ENCODE measurements at places on chromosomes 1 and 21.

DNA sequence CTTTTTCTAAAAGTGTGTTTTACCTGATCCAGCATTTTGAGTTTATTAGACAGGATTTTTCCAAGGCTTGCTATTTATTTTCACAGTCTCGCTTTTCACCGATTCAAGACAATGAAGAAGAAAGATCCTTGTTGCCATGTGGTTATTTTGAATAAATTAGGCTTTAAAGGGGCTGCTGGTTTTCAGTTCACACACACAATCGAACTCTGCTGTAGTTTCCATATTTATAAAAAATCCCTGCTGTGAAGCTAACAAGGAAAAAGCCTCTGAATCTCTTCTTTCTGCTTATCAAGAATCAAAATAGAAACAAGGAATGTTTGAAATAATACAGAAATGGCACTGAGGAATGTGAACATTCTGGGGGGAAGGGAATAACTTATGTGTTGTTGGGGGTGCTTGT lies 102.5 kb upstream of the KAZN start:
- no peak for DNase-seq

DNA sequence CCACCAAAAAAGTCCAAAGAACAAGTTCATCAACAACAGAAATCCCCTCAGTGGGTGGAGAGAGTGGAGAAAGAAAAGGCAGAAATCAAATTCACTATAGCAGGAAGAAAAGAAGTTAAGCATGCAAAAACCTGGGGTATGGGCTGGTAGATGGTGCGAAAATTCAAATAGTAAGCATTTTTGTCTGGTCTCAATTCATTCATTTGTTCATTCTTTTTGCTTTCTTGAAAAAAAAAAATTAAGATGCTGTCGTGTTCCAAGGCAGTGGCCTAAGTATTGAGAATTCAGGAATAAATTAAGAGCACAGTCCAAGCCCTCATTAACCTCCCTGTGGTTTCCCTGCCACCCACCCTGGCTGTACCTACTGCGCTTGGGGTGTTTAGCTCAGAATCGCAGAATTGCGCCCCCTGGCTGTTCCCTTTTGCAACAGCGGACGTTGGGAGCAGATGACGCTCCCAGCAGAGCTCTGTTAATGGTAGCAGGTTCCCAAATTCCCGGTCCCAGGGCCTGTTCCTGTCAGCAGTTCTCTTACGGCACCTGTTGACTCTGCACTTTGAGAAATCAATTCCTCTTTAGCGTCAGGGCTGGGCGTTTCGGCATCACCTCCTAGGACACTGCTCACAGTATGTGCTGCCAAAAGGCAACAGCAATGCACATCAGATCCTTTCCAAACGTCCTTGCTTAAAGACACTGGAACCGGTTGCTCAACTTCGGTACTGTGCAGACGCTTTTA lies 34.0 kb upstream of the SSX2IP start:
- DNase-seq: no peak

DNA sequence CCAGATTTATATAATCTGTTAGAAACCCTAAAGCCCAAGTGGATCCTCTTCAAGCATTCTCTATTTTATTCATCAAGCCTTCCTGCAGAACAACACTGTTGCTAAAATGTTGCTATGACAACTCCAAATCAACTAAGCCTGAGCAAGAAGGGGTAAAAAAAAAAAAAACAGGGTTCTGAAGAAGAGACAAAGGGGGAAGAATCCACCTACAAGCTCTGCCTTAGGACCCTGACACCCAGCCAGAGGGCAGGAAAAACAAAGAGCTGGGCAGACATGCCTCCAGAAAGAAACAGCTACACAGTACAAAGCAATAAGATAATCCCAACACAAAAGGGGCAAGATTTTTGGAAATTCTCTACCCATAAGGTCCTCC lies 1.3 kb downstream of the USF1 start:
- no peak for DNase-seq

- DNase-seq: no peak
Observed at GRCh38 chr1:8739377-8739776, 78.1 kb downstream of the RERE start.

DNA sequence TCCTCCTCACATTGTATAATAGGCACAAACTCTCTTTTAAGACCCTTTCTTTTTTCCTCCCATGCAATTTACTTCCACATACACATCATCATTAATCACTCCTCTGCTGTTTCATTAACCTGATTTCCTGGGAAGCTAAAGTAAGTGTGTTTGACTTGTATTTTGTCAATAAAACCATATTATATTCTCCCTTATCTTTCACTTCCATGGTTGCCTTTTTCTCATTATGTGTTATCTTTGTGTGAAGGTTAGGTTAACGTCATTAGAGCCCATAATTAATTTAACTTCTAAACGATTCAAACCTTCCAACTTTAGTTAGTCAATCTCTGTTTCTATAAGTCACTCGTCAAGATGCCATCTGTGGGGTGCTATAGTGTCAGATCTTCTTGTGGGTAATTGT lies 313.0 kb downstream of the PAPPA2 start:
- DNase-seq: no peak

- DNase-seq: no peak
Observed at GRCh38 chr21:36636016-36636415, 62.9 kb upstream of the SIM2 start.

DNA sequence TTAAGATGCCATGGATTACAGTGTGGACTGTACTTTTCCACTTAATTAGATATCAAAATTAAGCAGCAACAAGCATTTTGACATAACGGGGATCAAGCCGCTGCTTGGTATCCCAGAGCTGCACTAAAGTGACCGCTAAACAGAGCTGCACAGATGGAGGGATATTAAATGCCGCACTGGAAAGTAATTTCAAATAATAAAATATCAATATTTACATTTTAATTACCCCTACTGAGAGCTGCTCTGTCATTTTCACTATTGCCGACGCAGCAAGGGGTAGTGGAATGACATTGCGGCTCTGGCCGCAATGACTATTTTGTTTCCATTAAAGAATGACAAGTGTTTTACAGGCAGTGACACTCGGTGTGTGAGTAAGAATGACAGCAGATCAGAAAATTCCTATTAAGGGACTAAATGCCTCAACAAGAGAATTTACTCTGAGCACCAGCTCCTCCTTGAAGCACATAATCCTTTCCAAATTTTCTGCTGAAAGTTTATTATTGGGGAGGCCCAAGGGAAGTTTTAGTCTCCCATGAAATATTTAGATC lies 109.1 kb upstream of the USH2A start:
- no peak for DNase-seq

DNA sequence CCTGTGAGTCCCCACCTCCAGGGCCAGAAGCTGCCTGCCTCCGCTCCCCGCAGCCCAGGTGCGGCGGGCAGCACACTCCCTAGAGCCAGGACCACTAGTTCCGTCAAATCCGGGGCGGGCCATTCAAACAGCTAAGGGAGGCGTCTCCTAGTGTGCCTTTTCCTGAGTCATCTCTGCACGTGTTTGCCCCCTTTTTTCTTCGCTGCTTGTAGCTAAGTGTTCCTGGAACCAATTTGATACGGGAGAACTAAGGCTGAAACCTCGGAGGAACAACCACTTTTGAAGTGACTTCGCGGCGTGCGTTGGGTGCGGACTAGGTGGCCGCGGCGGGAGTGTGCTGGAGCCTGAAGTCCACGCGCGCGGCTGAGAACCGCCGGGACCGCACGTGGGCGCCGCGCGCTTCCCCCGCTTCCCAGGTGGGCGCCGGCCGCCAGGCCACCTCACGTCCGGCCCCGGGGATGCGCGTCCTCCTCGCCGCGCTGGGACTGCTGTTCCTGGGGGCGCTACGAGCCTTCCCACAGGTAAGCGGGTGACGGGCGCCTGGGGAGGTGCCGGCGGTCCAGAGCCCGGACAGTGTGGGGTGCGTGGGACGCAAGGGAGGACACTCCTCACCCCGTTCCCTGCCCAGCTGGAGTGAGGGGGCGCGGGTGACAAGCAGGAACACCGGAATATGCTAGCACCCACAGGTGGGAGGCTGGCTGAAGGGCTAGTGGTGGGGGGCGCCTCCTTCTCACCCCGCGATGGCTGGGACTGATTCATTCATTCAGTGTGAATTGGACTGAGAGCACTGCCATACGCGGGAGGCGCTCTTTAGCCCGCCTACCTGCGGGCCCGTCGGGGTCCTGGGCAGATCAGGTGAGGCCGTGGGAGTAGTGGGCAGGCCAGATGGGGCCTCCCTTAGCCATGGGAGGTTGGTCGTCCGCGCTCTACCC lies at the start of gene TNFRSF8:
TSS of gene TNFRSF8 (plus strand) at position 163 of the 932 bp plus-strand sequence. CDS start at position 459, 296 bp downstream.
- DNase-seq: no peak

- no peak for DNase-seq
Observed at GRCh38 chr1:40350391-40350790, 23.1 kb upstream of the SMAP2 start.

DNA sequence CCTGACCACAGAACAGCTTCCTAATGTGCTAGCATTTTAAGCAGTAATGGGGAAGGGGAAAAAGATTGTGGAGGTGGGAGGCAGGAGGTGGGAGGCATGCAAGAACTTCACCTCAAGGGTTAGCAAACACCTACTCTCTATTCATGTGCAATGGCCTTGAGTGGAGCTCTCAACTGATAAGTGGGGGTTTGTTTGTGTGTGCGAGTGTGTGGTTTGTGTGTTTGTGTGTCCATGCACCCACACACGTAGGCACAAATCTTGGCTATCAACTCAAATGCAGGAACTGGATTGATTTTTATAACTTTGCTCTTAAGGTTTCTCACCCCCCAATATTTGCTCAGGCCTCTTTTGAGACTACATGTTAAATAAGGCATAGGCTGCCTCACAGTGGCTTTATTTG lies 78.6 kb downstream of the SYT6 start:
- no peak for DNase-seq

DNA sequence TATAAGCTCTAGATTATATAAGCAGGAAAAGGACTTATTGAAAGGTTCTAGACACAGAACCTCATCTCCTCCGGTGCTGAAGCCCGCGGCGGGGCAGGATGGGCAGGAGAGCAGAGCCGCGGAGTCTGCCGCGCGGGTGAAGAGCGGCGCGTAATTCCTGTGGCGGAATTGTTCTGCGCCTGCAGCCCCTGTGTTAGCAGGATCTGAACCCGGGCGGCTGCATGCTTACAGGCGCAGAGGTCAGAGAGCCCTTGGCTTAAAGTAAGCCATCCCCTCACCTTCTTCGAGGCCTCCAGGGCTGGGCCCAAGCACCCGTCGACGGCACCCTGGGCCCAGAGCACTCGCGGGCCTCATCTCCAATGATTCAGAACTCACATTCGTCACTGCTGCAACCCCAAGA lies 89.3 kb downstream of the FASLG start:
- no peak for DNase-seq

- DNase-seq: no peak
Observed at GRCh38 chr1:27589841-27590426, 14.0 kb downstream of the AHDC1 start.

DNA sequence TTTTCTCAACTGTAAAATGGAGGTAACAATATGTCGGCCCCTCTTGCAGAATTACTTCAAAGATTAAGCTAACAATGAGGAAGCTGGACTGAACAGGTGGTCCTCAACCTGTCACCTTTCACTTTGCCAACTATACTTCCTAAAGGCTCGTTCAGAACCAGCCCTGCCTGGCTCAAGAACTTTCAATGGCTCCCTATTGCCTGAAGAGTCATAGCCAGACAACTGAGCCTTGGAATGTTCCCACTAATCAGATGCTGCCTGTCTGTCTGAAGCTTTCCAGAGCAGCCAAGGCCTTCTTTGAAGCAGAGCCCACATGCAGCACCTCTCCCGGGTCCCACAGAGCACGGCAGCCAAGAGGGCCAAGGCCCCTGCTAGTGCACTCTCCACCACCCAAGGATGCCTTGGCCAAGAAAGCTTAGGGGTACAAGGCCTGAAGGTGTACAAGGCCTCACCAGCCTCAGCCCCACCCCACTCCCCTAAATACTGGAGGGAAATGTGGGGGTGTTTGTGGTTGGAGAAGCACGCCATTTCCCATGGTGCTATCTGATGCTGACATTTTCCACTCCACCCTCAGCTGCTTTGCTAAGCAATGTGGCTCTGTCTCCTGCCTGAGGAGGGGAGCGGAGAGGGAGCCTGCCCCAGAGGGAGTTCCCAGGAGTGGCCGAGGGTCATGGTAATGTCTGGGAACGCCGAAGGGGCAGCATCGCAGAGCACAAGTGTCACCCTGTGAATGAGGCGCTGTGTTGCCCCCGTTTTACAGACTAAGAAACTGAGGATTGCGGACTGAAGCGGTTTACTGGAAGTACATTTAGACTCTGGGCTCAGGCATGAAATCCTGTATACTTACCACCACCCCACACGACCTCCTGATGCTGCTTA lies 8.2 kb upstream of the LAPTM5 start:
- DNase-seq: no peak

GRCh38 chr1:172421974-172422604 lies 1.6 kb downstream of the C1orf105 start:
- no peak for DNase-seq

DNA sequence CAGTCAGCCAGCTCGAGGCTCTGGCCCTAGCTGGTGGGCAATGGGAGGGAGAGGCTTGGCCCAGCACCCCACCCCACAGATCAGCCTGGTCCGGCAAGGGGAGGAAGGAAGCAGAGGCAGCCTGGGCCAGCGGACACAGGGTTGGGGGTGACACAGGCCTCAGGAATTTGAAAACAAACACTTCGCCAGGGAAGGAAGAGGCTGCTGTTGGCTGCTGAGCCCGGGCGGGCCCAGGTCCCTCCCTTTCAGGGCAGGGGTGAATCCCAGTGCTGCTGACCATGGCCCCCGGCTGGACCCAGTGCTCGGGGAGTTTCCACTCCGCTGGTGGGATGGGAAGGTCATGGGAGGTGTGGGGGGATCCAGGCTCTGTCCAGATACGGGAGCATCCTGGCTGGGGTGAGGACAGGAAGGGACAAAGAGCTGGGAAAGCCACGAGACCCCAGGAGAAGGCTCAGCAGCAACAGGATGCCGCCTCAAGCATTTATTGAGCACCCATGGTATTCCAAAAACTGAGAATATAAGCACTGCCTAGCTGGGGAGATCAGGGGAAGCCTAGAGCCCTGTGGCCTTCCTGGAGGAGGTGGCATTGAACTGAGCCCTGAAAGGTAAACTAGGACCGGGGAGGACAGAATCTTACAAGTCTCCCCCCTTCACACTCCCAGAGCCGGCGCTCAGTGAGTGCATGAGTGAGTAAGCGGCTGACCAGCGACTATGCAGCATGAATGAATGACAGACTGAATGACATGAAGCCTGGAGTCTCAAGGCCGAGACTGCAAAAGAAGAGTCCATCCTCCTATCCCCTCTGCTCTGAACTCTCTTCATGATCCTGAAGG lies 26.2 kb upstream of the EPHA2 start:
- no peak for DNase-seq

DNA sequence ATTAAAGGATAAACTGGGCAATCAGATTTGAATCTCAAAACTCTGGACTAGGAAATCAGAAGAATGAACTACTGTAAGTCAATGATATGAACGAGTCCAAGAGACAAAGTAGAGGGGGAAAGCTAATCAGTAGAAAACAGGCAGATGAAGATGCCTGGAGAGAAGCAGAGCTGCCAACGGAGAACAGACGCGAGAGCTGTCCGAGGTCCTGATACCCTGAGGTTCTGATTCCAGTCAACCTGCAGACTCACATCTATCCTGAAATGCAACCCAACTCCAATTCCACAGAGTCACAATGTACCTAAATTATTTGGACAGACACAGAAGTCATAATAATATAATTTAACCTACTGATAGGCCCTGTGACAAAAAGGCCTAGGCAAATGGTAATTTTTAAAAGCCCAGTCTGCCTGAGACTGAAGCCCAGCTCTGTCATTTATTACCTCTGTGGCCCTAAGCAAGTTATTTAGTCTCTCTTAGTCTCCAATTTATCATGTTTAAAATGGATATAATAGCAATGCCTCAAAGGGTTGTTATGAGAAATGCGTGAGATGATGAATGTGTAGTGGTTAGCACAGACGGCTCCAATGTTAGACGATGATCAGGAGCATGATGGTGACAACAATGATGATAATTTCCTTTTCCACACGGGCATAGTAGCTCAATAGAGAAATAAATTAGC lies 33.4 kb downstream of the RGS7 start:
- no peak for DNase-seq

All from GM12892 (cell line).